Skin of body (tissue), 3 donors: ENCODE measurements at places on chromosomes 1 and 21. TPM values are rescaled to one million over a fixed set of nuclear protein-coding genes. Genes with fewer than 3 reads are reported as not detected.

The WNT4 gene
- 4.2 TPM for total RNA-seq

The HTR1D gene
- total RNA-seq: not detected

The COL16A1 gene
- 257 TPM for total RNA-seq

The KRTAP12-2 gene
- 1.5 TPM for total RNA-seq

The AMY1C gene
- not detected for total RNA-seq

The RBP7 gene
- total RNA-seq: 11.6 TPM

The LAMC2 gene
- 14.1 TPM for total RNA-seq

The SH2D1B gene
- not detected for total RNA-seq

The PPP2R5A gene
- total RNA-seq: 38.3 TPM

The MYBPH gene
- total RNA-seq: 2.1 TPM

DNA sequence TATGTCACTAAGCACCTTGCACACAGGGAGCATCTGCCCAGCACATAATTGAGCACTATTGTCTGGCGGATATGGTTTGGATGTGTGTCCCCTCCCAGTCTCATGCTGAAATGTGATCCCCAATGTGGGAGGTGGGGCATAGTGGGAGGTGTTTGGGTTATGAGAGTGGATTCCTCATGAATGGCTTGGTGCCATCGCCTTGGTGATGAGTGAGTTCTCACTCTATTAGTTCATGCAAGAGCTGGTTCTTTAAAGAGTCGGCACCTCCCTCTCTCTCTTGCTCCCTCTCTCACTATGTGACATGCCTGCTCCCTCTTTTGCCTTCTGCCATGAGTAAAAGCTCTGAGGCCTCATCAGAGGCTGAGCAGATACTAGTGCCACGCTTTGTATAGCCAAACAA, 9.5 kb downstream of the CTSK start:
- no peak for DNase-seq

DNA sequence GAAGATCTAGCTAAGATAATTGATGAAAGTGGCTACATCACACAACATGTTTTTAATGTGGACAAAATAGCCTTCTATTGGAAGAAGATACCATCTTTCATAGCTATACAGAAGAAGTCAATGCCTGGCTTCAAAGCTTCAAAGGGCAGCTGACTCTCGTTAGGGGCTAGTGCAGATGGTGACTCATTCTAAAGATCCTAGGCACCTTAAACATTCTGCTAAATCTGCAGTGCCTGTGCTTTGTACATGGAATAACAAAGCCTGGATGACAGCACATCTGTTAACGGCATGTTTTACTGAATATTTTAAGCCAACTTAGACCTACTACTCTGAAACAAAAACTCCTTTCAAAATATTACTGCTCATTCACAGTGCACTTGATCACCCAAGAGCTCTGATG, 65.6 kb upstream of the USP24 start:
- DNase-seq: peak; percentile 13

DNA sequence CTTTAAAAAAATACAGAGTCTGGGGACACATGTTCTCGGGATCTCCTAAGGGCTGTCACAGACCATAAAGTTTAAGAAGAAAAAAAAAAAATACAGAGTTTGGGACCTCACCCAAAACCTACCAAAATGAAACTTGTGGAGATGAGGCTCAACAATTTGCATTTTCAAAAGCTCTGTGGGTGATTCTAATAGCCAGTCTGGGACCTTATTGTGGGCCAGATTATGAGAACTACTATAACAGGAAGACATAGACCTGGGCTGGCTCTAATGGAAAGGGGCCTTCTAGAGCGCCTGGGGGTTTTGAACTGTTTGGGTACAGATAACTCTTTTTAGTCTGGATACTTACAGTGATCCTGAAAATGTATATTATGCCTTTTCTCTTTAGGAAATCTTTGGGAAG, 69.1 kb downstream of the LAMC1 start:
- no peak for DNase-seq

GRCh38 chr1:108817016-108817415, 39.9 kb downstream of the AKNAD1 start:
- peak; percentile 81 for DNase-seq

DNA sequence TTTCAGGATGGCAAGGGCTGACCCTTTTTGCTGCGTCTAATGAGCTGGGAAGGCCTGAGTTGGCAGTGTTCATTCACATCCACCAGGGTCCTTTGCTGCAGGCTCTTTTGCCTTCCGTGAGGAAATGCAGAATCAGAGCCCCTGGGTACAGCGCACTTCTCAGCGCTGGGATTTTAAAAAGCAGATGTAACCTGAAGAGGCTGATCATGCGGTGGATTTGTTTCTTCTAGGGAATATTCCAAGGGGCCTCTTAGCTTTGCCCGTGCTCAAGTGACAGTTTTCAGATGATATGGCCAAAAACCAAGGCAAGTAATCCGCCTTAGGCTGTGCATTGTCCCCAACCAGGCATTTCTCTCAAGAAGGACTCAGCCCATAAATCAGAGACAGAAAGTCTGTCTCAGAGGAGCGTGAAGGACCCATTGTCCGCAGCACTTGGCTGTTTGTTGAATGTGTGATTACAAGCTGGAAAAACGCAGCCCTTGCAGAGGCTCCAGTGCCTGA, 237.6 kb downstream of the PTPRC start:
- no peak for DNase-seq

DNA sequence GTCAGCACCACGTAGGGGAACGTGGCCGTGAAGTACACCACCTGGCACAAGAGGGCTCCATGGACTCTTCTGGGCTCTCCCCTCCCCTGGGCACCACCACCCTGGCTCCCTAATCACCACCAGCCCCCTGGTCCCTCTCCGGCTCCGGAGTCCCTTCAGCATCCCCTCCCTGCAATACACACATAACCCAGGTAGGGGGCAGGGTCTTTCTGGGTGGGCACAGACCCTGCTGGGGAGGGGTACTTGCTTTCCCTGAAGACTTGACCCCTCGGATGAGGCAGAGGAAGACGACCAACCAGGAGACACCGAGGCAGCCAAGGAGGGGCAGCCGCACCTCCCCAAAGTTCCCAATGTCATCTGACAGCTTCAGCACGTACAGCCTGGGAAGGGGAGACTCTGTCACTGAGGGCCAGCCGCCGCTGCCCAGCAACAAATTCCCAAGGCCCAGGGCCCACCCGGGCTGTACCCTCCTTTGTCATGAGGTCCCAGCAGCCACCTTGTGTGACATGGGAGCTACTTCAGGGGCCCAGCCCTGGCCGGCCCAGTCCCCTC, 11.3 kb downstream of the CCDC24 start:
- DNase-seq: no peak

GRCh38 chr1:181366910-181367309, 116.4 kb upstream of the CACNA1E start:
- no peak for DNase-seq

DNA sequence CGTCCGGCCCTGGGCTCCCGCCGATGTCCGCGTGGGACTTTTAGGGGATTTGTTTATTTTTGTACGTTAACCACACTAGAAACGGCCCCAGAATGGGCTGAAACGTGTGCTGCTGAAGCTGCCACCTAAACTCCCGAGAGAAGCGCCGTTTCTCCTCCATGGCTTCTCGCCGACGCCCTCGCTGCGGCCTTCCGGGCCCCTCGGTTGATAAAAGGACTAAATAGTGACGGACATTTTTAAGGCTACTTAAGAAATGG, 678 bp upstream of the PTTG1IP start:
- no peak for DNase-seq

DNA sequence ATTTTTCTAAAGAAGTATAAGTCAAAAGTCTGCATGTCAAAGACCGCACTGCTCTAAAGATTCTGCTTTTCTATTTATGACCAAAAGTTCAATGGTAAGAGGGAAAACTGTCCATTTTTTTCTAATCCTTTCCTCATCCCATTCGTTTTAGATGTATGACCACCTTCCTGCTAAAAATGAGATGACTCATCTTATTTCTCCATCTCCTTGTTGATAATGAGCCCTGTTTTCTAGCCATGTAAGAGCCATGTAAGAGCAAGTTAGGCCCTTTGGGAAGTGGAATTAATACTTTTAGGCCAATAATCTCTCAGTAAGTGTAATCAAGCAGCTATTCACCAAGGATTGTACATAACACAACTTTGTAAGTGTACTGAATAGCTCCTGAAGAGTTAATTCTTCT, 475.6 kb upstream of the B3GALT2 start:
- no peak for DNase-seq

GRCh38 chr1:110337704-110338308, 1.4 kb upstream of the RBM15 start:
- DNase-seq: no peak

DNA sequence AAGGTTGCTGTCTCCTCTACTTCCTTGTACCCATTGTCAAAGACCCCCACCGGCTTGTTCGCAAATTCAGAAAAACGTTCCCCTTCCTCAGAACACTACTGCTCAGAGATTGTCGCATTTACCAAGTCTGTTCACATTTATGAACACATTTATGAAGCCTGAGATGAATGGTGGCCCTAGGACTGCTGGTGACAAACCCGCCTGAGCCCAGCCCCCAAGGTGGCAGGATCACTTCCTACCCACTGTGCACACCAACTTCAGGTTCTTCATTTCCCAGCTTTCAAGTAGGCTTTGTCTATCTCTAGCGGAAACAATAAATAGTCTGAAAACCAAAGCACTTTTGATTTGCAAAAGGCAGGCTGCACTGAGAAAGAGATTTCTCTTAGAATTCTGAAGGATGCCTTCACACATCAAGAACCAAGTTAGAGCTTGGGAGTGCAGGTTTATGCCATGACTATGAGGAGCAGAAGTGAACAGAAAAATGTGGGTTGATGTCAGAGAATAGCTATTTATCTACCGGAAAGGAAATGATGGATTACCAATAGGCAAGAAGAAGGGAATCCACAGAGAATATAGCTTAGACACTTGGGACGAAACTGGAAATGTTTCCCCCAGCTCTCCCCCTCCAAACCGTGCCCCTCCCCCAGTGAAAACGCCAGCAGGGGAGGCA, 200.5 kb downstream of the TOMM20 start:
- DNase-seq: no peak

DNA sequence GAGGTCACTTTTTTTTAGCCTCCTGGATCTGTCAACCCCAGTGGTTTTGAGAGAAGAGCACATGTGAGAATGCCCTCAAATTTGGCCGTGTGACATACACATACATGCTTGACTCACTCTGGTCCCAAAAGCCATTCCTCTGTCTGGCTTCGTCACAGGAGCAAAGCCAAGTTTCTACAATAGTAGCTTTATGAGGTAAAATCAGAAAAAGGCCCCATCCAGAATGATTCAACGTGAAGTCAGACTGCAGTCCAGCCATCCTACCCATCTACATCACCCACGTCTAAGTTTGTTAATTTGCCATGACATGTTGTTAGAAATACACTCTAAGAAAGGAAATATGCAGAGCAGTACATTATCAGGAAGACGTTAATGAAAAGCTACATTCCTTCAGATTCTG, 245.2 kb downstream of the SDCCAG8 start:
- DNase-seq: no peak

DNA sequence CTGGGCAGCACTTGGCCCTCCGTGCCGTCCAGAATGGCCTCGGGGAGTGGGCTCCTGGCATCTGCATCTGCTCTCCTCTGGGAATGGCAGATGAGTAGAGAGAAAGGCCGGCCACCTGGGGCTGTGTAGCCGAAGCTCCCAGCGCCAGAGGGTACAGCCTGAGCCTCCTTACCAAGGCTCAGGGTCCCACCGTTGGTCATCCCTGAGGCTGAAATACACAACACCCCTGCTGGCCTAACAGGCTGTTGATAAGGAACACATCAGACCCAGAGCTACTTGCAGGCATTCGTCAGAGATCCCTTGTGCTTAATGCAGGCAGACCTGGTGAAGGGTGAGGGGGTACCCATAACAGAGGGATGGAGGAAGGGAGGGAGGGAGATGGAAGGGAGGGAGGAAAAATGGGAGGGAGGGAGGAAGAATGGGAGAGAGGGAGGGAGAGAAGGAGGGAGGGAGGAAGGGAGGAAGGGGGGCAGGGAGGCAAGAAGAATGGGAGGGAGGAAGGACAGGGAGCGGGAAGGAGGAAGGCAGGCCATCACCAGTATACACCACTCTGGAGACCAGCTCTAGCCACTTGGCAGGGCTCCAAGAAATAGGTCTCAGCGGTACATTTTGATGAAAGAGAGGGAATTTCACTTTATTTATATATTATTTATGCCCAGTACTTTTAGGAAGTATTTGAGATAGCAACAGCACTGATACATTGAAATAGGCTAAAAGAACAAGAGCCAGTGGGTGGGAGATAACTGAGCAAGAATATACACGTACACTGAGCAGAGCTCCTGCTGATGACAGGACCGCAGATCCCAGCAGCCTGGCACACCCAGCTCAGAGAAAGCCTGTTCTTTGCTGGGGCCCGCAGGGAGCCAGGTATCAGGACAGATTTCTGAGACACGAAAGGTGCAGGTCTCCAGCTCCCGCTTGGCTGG, 315.0 kb upstream of the VAMP3 start:
- no peak for DNase-seq

GRCh38 chr1:197775282-197776262, at the start of gene DENND1B:
TSS of gene DENND1B (minus strand) at chr1:197775480. CDS start at chr1:197775155, 325 bp downstream.
- DNase-seq: no peak

DNA sequence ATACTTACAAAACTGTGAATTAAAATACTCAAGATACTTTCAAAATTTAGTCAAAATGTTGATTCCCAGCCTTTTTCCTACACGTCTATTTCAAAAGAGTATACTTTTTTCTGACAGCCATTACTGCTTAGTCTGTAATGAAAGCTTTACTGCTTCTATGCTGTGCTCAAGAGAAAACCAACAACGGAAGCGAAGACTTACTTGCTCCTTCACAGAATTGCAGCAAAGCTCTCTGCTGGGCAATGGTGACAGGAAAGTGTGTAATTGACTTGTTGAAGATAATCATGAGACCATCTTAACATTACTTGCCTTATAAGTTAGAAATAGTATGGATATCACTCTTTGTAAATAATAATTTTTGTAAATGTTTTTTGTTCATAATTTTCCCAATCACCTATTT, 1.7 kb upstream of the DYNLT5 start:
- DNase-seq: no peak

DNA sequence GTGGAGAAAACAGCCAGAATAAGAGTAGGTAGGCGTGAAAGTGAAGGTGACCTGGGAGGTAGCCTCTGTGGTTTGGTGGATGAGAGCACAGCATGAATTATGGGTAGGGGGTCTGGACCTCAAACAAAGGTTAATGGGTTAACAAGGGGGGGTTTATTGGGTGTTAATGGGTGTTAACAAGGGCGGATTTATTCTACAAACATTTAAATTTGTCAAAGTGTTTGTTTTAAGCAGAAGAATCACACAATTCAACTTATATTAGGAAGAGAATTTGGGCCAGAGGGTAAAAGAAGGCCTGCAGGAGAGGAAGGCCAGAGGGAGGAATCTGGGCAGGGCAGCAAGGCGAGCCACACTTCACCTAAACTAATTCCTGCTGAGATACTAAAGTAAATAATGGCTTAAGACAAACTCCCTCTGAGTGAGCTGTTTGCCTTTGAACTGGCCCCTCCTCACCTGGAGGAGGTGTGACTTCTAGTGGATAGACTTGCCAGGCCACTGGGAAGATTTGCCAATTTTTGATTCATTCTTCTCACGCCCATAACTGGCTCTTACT, 191.7 kb downstream of the GIPC2 start:
- no peak for DNase-seq

GRCh38 chr1:172670791-172671190, 11.9 kb downstream of the FASLG start:
- no peak for DNase-seq
